ENCODE measurements at places on chromosomes 5 and 9.

GRCh38 chr5:40497573-40497972 is 182.1 kb upstream of the PTGER4 start:
- DNase-seq = no peak

- DNase-seq = no peak
Observed at GRCh38 chr5:67639976-67640375, 443.4 kb upstream of the CD180 start.

GRCh38 chr5:173655196-173655797 is 38.8 kb upstream of the BOD1 start:
- no peak for DNase-seq

DNA sequence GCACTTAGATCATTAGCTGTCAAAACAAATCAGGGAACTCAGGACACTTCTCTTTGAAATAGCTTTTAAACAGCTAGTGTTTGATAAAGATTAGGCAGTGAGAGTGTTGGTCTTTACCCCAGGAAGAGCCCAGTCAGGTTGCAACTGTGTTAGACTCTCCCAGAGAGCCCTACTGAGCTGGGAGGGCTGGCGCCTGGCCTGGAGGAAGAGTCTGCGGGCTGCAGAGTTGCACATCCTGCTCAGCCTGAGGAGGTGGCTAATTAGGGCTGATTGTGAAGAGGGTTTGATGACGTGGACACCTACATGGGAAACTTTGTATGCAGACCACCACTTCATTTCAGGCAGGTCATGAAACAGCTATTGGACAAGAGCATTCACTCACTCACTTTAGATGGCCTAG is 112.0 kb downstream of the TMEM174 start:
- no peak for DNase-seq

GRCh38 chr5:115573133-115573532 is 28.6 kb upstream of the FEM1C start:
- DNase-seq = no peak

DNA sequence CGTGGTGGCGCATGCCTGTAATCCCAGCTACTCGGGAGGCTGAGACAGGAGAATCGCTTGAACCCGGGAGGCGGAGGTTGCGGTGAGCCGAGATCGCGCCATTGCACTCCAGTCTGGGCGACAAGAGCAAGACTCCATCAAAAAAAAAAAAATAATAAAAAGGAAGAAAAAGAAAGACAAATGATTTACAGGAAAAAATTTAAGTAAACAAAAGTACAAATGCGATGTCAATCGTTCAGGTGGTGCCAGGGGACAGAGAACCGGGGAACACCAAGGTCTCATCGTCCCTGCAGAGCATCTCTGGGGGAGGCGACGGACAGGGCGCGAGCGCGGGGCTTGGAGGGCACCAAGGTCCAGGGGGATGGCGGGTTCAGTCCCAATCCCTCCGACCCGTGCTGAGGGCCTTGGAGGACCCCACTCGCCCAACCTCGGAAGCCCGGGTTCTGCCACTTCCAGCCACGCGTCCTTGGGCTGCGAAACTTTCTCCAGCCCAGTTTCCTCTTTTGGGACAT is 607 bp upstream of the HNRNPAB start:
- no peak for DNase-seq

GRCh38 chr9:137162505-137163364 is 7.1 kb downstream of the LRRC26 start:
- no peak for DNase-seq

DNA sequence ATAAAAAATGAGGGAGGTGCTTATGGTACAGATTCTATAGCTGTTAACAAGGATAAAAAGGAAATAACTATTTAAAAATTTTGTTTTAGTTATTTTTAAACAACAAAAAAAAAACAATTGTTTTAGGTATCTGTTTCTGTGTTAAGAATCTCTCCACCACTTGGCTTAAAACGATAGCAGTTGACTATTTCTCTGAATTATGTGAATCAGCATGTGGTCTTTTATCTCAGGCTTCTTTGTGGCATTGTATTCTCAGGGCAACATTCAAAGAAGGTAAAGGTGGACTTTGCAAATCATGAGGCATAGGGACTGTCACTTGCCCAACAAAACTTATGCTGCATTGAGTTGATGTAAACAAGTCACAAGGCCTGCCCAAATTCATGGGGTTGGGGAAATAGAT is 55.2 kb downstream of the ERBIN start:
- DNase-seq = no peak

- no peak for DNase-seq
Observed at GRCh38 chr9:126379661-126380360, 53.2 kb downstream of the MVB12B start.

DNA sequence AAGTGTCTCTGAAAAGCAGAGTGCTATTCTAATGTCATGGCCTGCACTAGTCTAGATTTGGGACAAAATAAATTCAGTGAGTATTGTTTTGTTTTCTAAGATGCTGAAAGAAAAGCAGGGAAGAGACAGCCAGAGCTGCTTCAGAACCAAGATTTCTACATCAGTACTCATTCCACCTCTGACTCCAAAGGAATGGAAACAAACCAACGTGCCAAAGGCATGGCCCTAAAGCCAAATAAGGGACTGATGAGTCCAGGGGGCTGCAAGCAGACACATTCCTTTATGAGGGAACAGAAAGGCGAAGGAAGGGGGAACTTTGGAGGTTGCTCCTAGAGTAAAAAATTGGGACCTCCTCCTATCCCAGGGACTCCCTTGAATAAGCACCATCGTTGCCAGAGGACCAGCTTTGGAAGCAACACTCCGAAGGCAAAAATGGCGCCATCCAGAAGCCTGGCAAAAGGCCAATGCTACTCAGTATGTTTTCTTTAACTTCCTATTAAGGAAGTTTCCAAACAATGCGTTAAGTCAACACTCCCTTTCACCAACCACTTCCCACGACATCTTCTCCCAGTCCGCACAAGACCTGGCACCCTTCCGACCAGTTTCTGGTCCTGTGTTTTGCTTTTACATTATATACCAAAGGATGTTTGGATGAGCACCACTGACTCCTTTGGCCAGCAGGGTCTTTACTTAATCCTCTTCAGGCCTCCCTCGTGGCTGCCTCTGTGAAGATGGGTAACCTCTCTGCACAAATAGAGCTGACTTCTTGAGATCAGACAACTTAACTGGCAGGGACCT is 31.6 kb downstream of the ADAM19 start:
- no peak for DNase-seq

DNA sequence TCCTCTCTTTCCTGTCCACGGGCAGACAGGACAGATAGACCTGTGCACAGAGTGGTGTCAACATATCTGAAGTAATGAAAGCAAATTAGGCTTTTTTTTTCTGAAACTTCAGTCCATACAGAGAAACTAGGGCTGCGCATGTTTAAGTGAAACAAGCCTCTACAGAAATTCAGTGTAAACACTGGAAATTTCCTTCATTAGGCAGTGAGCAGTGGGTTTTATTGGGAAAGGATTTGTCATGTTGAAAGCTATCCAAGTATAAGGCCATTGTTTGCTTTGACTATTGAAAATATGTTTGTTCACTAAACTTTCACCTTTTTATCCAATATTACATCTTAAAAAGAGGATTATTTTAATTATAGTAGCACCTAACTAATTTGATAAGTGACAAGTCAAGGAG is 161.2 kb downstream of the AOPEP start:
- DNase-seq = no peak

GRCh38 chr5:62168506-62169281 is 137.3 kb upstream of the KIF2A start:
- no peak for DNase-seq

GRCh38 chr9:136525841-136526499 is 19.9 kb downstream of the NOTCH1 start:
- no peak for DNase-seq

- no peak for DNase-seq
Observed at GRCh38 chr9:134592018-134592818, 49.4 kb upstream of the COL5A1 start.

DNA sequence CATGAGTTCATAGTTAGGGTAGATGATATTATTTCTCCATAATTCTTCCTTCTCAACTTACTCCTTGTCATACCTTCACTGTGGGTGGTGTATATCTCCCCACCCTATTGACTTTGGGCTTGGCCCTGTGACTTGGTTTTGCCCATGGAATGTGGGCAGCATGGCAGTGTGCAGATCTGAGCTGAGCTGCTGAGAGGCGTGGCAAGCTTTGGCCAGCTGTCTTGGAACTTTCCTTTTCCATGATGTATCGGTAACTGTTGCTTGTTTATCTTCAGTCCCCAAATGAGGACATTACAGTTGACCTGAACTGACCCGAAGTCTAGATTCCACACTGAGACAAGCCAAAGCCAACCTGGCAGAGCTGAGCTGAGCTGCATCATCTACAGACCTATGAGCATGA is 70.4 kb downstream of the RALGPS1 start:
- DNase-seq = no peak

- DNase-seq = no peak
Observed at GRCh38 chr5:36535378-36535777, 71.0 kb upstream of the SLC1A3 start.

DNA sequence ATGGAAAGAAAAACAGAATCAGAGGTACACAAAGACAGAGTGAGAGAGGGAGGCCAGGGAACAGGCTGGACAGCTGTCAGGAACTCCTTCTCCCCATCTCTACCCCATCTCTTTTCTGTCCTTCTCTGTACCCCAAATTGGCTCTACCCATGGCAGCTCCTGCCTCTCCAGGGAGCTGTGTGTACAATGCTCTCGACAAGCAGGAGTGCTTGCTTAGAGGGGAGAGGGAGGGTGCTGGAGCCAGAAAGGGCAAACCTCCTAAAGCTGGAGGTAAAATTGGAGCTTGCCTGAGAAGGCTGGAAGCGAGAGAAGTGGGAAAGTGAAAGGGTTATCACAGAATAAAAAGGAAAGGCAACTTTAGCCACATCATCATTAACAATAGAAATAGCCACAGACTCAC is 6.4 kb downstream of the TPM2 start:
- DNase-seq = no peak

DNA sequence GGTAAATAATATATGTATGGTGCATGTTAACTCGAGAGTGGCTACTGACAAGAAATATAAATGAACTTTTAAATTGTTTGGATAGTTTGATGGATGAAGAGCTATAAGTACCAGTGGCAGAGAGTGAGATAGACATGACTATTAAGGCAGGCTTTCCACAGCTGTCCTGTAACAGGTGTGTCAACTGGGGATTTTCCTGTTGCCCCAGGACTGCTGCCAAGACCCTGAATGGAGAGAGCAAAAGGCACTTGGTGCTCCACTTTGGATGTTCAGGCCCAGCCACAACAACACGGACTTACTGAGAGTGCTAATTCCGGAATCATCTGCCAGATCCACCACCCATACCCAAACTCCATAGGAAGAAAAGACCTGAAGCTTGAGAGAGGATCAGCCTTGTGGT is 215.1 kb downstream of the SEC61B start:
- DNase-seq = no peak

- DNase-seq = no peak
Observed at GRCh38 chr9:136318111-136318775, 9.1 kb upstream of the GPSM1 start.

GRCh38 chr5:73236541-73237128 is 63.6 kb downstream of the TMEM174 start:
- no peak for DNase-seq

DNA sequence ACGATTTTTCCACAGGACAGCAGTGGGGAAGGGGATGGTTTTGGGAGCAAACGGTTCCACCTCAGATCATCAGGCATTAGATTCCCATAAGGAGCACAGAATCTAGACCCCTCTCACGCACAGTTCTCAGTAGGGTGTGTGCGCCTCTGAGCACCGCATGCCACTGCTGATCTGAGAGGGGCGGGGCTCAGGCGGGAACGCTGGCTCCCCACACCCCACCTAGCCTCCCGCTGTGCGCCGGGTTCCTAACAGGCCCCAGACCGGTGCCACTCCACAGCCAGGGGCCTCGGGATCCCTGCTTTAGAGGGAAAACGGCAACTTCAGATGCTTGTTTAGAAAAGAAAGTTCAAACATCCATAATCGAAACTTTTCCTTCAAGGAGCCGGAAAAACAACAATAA is 20.4 kb downstream of the TERT start:
- no peak for DNase-seq

GRCh38 chr5:77935506-77936364 is 159.6 kb upstream of the TBCA start:
- DNase-seq = no peak

DNA sequence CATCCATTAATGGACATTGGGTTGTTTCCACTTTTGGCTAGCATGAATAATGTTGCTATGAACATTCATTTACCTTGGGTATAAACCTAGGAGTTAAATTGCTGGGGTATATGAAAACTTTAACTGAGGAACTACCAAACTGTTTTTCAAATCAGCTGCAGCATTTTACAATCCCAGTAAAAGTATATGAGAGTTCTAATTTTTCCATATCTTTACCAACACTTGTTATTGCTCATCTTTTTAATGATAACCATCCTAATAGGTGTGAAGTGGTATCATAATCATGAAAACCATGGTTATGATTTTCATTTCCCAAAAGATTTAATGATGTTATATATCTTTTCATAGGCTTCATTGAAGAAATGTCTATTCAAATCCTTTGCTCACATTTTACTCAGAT is 15.5 kb upstream of the FBXO38 start:
- no peak for DNase-seq

Measured in GM12891 (cell line).